Memory B cell (primary cell): ENCODE measurements at places on chromosomes 2 and 18.

DNA sequence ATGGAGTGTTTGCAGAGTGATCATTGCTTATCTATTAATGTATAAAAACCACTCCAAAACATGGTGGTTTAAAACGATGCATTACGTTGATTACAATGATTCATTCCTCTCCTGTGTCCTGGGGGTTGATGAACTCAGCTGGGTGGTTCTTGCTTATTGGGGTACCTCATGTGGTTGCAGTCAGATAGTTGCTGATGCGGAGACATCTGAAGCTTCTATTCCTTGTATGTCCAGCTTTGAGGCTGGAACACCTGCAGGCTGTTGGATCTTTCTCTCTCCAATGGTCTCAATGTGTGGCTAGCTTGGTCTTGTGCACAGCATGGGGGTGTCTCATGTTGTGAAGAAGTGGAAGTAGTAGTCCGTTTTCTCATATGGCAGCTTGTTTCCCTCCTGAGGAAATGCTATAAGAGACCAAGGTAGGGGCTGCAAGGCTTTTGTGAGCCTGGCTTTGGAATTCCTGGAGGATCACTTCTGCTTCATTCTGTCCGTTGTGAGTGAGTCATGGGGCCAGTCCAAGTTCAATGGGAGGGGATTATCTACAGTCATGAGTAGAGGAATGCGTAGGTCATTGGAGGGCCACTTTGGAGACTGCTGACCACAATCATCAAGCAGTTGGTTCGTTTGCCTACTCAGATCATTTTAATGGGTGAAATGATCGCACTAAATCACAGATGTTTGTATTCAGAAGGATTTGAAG, 601.0 kb downstream of the SLC4A3 start:
- no peak for DNase-seq

DNA sequence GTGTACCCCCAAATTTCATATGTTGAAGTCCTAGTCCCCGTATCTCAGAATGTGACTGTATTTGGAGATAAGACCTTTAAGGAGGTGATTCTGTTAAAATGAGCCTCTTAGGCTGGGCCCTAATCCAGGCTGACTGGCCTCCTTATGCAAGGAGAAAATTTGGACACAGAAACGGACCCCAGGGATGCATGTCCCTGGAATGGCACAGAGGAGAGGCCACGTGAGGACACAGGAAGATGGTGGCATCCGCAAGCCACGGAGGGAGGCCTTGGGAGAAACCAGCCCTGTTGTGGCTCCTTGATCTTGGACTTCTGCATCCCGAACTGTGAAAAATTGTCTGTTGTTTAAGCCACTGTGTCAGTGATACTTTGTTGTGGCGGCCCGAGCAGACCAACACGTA, 150.7 kb downstream of the COL4A4 start:
- DNase-seq, result no peak

- DNase-seq, result no peak
These were observed 239.3 kb downstream of the GBX2 start for GRCh38 chr2:235928751-235929370.

DNA sequence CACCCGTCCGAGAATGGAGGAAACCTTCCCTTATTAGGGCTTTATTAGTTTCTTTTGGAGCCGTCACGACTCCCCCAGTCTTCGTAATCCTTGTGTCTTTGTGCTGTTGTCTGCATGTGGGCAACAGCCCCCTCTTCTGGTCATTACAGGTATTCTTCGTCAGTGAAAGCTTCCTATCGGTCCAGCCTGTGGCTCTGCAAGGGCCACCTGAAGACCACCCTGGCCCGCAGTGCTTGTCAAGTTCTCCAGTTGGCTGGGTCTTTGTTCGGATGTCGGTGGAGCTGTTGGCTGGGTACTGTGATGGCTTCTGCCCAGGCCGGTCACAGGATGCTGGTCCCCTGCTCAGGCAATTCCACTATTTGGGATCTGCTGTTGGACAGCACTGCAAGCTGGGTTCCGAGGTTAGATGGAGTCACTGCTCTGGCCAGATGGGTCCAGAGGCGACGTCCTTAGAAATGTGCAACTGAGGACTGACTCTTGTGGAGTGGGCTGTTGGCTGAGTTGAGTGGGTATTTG, 19.2 kb downstream of the E2F6 start:
- DNase-seq, result peak; percentile 55

DNA sequence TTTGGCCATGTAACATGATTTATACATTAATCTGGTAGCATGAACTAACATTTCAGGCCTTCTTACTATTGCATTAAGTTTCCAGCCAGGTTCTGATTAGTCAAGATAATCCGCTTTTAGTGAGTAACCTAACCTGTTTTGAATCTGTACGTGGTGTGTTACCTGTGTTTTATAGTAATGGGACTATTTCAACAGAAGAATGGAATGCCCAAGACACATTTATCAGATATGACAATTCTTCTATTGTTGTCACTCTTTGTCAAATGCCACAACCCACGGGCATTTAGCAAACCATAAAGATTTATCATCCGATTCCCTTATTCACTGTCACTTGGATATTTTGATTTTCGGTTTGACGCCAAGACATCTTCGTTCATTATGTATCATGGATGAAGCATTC, 117.9 kb downstream of the ETAA1 start:
- DNase-seq, result no peak

- DNase-seq, result no peak
These were observed 32.1 kb downstream of the PROKR1 start for GRCh38 chr2:68675470-68675869.

GRCh38 chr18:79664525-79665125, 15.0 kb upstream of the CTDP1 start:
- DNase-seq, result no peak

- DNase-seq, result no peak
These were observed 2.9 kb downstream of the HK2 start for GRCh38 chr2:74836675-74837401.

GRCh38 chr2:169693360-169693759, 845 bp downstream of the CFAP210 start:
- DNase-seq, result peak; percentile 16

- DNase-seq, result no peak
These were observed 46.2 kb upstream of the TRIM43B start for GRCh38 chr2:95530734-95531133.
